ENCODE measurements at places on chromosomes 12 and 14.

DNA sequence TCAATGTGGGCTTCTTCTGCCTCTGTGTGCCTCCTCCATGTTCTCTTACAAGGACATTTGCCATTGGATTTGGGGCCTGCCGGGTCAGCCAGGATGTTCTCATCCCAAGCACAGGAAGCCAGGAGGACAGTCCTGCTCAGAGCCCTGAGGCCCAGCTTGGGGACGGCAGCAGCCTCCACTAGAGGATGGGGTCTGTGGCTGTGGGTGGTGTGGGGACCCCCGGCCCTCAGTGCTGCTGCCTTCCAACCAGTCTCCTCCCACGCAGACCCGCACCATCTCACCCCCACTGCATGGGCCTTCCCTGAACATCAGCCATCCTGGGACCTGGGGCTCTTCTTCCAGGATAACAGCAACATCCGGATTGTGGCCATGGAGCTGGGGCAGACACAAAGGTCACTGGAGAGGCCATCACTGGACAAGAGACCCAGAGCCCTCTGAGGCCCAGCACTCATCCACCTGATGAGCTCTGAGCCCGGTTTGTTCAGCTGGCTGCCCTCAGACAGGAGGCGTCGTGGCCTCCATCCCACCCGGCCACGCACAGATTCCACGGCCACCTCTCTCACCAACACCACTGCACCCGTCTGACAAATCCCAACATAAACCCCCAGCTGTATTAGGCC lies 56.5 kb upstream of the C14orf180 start:
- H3K27me3 ChIP-seq, result no peaks in the 10 kb centered on the region
- H3K36me3 ChIP-seq, result no peaks in the 10 kb centered on the region
- no peak overlapping the region for H3K4me3 ChIP-seq
- H3K27ac ChIP-seq, result no peak overlapping the region

DNA sequence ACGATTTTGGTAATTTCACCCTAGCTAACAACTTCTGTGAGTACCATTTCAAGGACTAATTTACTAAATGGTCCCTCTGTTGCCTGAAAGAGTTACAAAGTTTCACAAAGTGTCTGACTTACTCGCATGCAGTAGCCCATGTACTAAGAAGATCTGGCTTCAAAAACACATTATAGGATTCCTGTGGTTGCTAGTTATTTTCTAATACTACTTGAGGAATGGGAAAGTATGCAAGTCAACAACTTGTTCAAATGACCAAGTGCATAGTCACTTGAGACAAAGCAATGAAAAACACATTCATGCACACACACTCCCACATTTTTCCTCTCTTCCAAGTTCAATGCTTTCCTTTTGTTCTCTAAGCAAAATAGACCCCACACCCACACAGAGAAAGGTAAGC lies 219.7 kb upstream of the TMPO start:
- H3K4me1 ChIP-seq, result peaks cover 6% of the 10 kb centered on the region
- H3K4me3 ChIP-seq, result no peak overlapping the region
- DNase-seq, result no peak
- H3K27me3 ChIP-seq, result peaks cover 23% of the 10 kb centered on the region

DNA sequence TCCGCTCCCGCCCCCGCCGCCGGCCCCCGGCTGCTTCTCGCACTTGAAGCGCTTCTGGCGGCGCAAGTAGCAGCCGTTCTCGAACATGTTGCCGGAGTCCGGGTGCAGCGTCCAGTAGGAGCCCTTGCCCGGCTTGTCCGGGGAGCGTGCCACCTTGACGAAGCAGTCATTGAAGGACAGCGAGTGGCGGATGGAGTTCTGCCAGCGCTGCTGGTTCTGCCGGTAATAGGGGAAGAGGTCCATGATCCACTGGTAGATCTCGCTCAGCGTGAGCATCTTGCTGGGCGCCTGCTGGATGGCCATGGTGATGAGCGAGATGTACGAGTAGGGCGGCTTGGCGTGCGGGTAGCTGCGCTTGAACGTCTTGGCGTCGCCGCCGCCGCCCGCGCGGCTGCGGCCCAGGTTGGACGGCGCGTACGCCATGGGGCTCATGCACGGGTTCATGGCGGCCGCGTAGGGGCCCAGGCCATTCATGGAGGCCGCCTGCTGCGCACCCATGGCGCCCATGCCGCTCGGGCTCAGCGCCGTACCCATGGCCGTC lies 3.0 kb downstream of the FOXA1 start:
- peaks cover 3% of the 10 kb centered on the region for H3K36me3 ChIP-seq
- H3K4me1 ChIP-seq, result peaks cover 26% of the 10 kb centered on the region
- DNase-seq, result no peak
- H3K4me3 ChIP-seq, result no peak overlapping the region
- H3K27ac ChIP-seq, result no peak overlapping the region

GRCh38 chr12:2334271-2334670 lies 281.5 kb downstream of the CACNA1C start:
- no peaks in the 10 kb centered on the region for H3K27me3 ChIP-seq
- no peak for DNase-seq
- H3K4me3 ChIP-seq, result no peak overlapping the region
- H3K36me3 ChIP-seq, result peaks cover 2% of the 10 kb centered on the region
- peak overlapping the region; percentile 98 for H3K27ac ChIP-seq

GRCh38 chr14:95520346-95520745 lies 3.9 kb upstream of the SYNE3 start:
- peak overlapping the region; percentile 88 for H3K27ac ChIP-seq
- no peaks in the 10 kb centered on the region for H3K36me3 ChIP-seq
- no peaks in the 10 kb centered on the region for H3K27me3 ChIP-seq

- H3K27me3 ChIP-seq, result no peaks in the 10 kb centered on the region
- H3K4me3 ChIP-seq, result peak within 1 kb of the TSS; percentile 92
- peaks cover 4% of the 10 kb centered on the region for H3K36me3 ChIP-seq
- H3K27ac ChIP-seq, result peak within 1 kb of the TSS; percentile 95
- DNase-seq, result peak; percentile 97
These were observed at the start of gene COPS7A for GRCh38 chr12:6723607-6724408. Gene COPS7A, plus strand, starts transcription at chr12:6724046. Its CDS starts 611 bp downstream, at chr12:6724657.

- peaks cover 38% of the 10 kb centered on the region for H3K27me3 ChIP-seq
- DNase-seq, result no peak
- H3K4me3 ChIP-seq, result no peak overlapping the region
- no peak overlapping the region for H3K27ac ChIP-seq
- H3K4me1 ChIP-seq, result no peaks in the 10 kb centered on the region
These were observed 58.4 kb downstream of the FZD10 start for GRCh38 chr12:130220706-130221100.

- H3K27ac ChIP-seq, result no peak overlapping the region
- H3K4me3 ChIP-seq, result no peak overlapping the region
- H3K36me3 ChIP-seq, result no peaks in the 10 kb centered on the region
These were observed 8.6 kb downstream of the ACVRL1 start for GRCh38 chr12:51915951-51916350.

GRCh38 chr12:124122722-124123121 lies 149.7 kb downstream of the ZNF664 start:
- no peak for DNase-seq
- H3K36me3 ChIP-seq, result no peaks in the 10 kb centered on the region
- peaks cover 14% of the 10 kb centered on the region for H3K27me3 ChIP-seq
- no peak overlapping the region for H3K27ac ChIP-seq
- H3K4me3 ChIP-seq, result no peak overlapping the region

- no peaks in the 10 kb centered on the region for H3K27me3 ChIP-seq
- no peak for DNase-seq
- H3K36me3 ChIP-seq, result peaks cover 2% of the 10 kb centered on the region
- H3K4me3 ChIP-seq, result no peak overlapping the region
These were observed 96.1 kb downstream of the RBM19 start for GRCh38 chr12:113870035-113870434.

DNA sequence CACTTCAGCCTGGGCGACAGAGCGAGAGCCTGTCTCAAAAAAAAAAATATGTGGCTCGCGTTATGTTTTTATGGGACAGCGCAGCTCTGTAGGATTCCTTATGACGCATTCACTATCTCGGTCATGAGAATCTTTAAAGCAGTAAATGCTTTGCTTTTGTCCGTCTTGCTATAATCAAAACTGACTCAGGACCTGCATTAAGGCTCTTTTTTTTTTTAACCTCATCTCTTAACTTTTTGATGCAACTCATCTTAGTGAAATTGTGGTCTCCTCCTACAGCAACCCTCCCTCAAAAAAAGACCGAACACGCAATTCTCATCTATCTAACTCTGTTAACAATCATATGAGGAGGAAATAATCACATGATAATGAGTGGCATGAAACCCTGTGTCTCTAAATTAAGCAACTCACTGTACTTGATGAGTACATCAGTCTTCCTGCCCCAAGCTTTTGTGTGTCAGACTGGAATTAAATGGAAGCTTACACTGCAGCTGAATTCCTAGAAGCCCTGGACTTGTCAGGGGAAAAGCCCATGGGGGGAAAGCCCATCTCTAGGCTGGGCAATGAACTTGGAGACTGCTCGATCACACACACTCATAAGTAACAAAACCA lies 4.3 kb downstream of the P2RX4 start:
- H3K4me3 ChIP-seq, result no peak overlapping the region
- H3K27me3 ChIP-seq, result no peaks in the 10 kb centered on the region
- no peak for DNase-seq
- peak overlapping the region; percentile 4 for H3K27ac ChIP-seq
- peaks cover 1% of the 10 kb centered on the region for H3K36me3 ChIP-seq
- H3K4me1 ChIP-seq, result peaks cover 23% of the 10 kb centered on the region

DNA sequence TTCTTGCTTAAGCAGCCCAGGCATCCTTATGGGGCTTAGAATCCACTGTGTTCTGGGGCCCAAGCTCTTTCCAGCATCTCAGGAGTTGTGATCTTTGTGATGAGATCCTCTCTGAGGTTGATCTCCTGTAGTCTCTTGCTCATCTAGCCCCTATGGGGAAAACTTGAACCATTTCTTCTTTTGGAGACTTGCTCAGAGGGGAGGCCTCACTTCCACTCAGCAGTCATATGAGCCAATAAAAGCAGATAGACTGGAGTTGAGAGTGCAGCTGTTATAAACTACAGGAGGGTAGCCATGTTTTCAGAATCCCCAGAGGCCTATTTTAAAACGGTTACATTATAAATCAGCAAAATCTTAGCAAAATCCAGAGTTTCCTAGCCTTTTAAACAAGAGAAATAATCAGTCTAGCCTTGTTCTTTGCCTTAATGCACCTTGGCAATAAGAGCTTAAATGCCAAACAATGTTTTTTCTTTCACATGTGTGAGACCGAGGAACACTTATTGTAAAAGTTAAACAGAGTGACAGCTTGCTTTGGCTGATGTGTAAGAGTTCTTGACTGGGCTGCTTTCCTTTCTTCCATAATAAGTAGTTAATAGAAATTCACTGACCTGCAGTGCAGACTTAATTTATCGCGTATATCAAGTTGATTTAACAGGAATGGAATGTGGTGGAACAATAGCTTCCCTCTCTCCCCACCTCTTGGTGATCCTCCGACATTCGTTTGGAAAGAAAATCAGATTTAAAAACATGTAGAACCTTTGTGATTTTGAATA lies 168.3 kb downstream of the NEDD1 start:
- no peak for DNase-seq
- H3K27me3 ChIP-seq, result peaks cover 3% of the 10 kb centered on the region
- H3K4me3 ChIP-seq, result no peak overlapping the region
- H3K4me1 ChIP-seq, result no peaks in the 10 kb centered on the region

DNA sequence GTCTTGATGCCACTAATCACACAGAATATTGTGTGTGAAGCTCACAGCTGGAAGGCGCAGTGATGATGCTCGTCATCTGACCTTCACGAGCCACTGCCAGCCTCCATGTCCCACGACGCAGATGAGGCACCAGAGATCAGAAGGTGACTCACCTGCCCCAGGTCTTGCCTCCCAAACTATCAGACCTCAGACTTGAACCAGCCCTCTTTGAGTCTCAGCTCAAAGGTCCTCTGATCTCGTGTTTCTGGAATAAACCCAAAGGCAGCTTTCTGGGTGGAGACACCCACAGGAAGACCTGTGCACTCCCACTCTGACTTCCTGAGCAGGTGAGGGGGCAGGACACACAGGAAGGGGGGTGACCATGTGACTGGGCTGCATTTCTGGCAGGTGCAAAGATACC lies 19.6 kb upstream of the CHGA start:
- no peak overlapping the region for H3K4me3 ChIP-seq
- DNase-seq, result no peak
- peaks cover 63% of the 10 kb centered on the region for H3K27me3 ChIP-seq
- no peaks in the 10 kb centered on the region for H3K36me3 ChIP-seq

- no peak for DNase-seq
- no peaks in the 10 kb centered on the region for H3K36me3 ChIP-seq
- H3K27ac ChIP-seq, result no peak overlapping the region
- no peaks in the 10 kb centered on the region for H3K4me1 ChIP-seq
These were observed 45.9 kb downstream of the IFNG start for GRCh38 chr12:68113644-68114043.

- H3K36me3 ChIP-seq, result no peaks in the 10 kb centered on the region
- peak within 1 kb of the TSS; percentile 96 for H3K27ac ChIP-seq
- peaks cover 25% of the 10 kb centered on the region for H3K4me1 ChIP-seq
- no peak for DNase-seq
- H3K27me3 ChIP-seq, result no peaks in the 10 kb centered on the region
These were observed at the start of gene GABARAPL1 for GRCh38 chr12:10212739-10213131. Gene GABARAPL1, plus strand, starts transcription at chr12:10212877. Its CDS starts 253 bp downstream, at chr12:10213130.

DNA sequence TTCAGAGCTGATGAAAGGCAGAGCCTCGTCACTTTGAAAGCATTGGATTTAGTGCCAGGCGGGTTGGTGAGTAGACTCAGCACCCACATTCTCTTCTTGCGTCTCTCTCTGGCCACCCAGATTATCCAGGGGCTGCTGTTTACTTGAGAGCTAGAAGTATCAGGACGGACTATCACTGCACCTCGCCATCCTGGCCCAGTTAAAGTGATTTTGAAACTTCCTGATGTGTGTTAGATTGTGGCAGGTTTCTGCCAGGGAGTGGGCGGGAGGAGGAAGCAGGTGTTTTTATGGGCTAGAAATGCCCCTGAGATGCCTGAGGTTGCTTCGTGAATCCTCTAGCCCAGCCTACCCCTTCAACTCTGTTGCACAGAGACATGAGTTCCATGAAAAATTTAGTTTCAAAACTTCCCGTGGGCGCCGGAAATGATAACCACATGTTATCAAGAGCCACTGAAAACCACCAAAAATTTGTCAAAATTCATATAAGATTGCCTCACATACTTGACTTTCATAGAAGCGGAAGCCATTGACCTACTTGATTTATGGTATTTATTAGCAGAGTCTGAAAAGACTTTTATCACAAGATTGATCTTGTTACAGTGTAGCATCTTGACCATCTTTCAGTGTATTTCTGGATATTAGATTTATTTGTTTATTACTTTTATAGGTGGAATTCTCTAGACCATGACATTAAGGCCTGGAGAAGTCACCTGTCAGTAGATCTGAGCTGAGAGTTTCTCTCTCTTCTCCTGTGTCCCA lies 466.0 kb downstream of the RAD51B start:
- no peaks in the 10 kb centered on the region for H3K36me3 ChIP-seq
- no peak overlapping the region for H3K4me3 ChIP-seq
- no peak for DNase-seq

DNA sequence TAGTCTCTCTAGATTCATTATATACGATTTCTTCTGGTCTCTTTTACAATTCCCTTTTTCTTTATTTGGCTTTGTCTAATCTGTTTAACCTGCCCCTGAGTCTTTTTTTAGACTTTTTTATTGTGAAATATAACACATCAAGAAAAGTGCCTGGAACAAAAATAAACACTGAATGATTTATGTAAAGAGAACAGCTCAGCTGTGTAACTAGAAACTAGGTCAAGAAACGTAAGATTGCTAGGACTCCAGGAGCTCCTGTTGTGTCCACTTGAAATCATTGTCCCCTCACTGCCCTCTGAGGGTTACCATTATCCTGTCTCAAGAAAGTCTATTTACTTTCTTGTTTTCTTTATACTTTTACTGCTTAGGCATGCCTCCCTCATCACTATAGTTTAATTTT lies 23.1 kb downstream of the EXD2 start:
- H3K36me3 ChIP-seq, result peaks cover 10% of the 10 kb centered on the region
- no peaks in the 10 kb centered on the region for H3K27me3 ChIP-seq
- peak overlapping the region; percentile 28 for H3K27ac ChIP-seq
- H3K4me3 ChIP-seq, result no peak overlapping the region

Measured in chondrocyte (in vitro differentiated cells).